ENCODE measurements at places on chromosomes 7 and 10. TPM values are rescaled to one million over a fixed set of nuclear protein-coding genes. Genes with fewer than 3 reads are reported as not detected.

GRCh38 chr10:121664671-121665070 lies 66.4 kb upstream of the FGFR2 start:
- no peaks in the 10 kb centered on the region for H3K36me3 ChIP-seq
- no peak overlapping the region for H3K27ac ChIP-seq
- peaks cover 6% of the 10 kb centered on the region for H3K27me3 ChIP-seq
- no peaks in the 10 kb centered on the region for H3K4me1 ChIP-seq
- DNase-seq = no peak
- H3K4me3 ChIP-seq = no peak overlapping the region

GRCh38 chr10:120671491-120671890 lies 179.7 kb upstream of the WDR11 start:
- no peak overlapping the region for H3K4me3 ChIP-seq
- no peaks in the 10 kb centered on the region for H3K36me3 ChIP-seq
- no peak overlapping the region for H3K27ac ChIP-seq
- H3K27me3 ChIP-seq = no peaks in the 10 kb centered on the region
- no peak for DNase-seq

Gene HYAL4
- not detected for total RNA-seq

- no peak overlapping the region for H3K4me3 ChIP-seq
- H3K36me3 ChIP-seq = no peaks in the 10 kb centered on the region
- DNase-seq = no peak
- no peaks in the 10 kb centered on the region for H3K27me3 ChIP-seq
- no peak overlapping the region for H3K27ac ChIP-seq
These were observed 63.2 kb upstream of the KLF6 start for GRCh38 chr10:3848005-3848774.

Gene LIPF
- total RNA-seq = not detected

Gene SLK
- total RNA-seq = 31.2 TPM

DNA sequence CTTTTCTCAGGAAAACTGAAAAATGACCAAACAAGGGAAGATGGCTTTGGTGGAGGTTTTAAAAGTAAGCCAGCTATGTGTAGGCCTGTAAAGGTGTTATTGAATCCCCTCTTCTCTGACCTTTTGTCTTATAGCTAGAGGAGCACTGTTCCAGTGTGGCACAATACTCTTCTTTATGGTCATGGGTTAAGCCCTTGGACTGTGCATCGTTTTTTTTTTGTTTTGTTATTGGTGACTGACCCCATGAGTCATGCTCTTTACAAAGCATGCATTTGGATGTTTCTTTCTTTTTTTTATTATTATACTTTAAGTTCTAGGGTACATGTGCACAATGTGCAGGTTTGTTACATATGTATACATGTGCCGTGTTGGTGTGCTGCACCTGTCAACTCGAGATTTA lies 19.6 kb upstream of the FAM25A start:
- peaks cover 5% of the 10 kb centered on the region for H3K4me1 ChIP-seq
- DNase-seq = no peak
- no peak overlapping the region for H3K27ac ChIP-seq
- H3K36me3 ChIP-seq = no peaks in the 10 kb centered on the region
- H3K27me3 ChIP-seq = peaks cover 4% of the 10 kb centered on the region
- no peak overlapping the region for H3K4me3 ChIP-seq

DNA sequence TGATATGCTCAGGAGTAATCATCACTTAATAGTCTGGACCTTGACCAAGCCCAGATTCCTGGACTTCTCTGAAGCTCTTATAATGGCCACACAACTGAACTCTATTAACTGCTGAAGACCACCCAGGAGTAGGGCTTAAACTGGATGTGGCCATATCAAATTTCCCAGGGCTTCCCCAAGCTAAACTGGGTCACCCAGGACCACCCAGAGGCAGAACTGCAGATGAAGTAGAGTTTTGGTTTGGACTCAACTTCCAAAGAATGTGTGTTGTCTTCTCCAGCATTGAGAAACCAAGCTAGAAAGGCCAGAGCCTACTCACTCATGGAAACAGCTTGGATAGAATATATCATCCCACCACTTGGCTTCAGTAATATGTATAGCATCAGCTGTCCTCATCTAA lies 358.2 kb upstream of the MEOX2 start:
- no peak overlapping the region for H3K4me3 ChIP-seq
- no peaks in the 10 kb centered on the region for H3K36me3 ChIP-seq
- H3K4me1 ChIP-seq = no peaks in the 10 kb centered on the region
- no peaks in the 10 kb centered on the region for H3K27me3 ChIP-seq

Gene CD36
- total RNA-seq = not detected

DNA sequence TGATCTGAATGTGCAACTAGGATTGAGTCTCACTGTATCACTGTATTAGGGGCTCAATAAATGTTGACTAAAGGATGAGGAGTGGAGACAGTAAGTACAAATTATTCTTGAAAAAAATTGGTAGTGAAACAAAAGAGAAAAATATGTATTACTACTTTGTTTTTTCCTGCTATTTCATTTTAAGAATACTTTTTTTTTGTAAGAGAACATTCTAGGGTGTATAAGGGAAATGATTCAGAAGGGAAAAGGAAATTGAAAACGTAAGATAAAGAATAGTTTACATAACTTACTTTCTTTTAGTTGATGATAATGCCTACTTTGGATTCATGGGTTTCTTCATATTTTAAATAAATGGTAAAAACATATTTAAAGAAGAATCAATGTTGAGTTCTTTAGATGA lies 9.6 kb downstream of the CAPZA2 start:
- peaks cover 36% of the 10 kb centered on the region for H3K36me3 ChIP-seq
- H3K4me1 ChIP-seq = peaks cover 45% of the 10 kb centered on the region
- H3K4me3 ChIP-seq = no peak overlapping the region
- H3K27me3 ChIP-seq = no peaks in the 10 kb centered on the region
- no peak for DNase-seq
- H3K27ac ChIP-seq = no peak overlapping the region

Gene FZD1
- total RNA-seq = not detected

Gene ASB13
- 4.4 TPM for total RNA-seq

GRCh38 chr10:1068380-1069361 lies 12.5 kb downstream of the WDR37 start:
- DNase-seq = no peak
- H3K36me3 ChIP-seq = peaks cover 28% of the 10 kb centered on the region

DNA sequence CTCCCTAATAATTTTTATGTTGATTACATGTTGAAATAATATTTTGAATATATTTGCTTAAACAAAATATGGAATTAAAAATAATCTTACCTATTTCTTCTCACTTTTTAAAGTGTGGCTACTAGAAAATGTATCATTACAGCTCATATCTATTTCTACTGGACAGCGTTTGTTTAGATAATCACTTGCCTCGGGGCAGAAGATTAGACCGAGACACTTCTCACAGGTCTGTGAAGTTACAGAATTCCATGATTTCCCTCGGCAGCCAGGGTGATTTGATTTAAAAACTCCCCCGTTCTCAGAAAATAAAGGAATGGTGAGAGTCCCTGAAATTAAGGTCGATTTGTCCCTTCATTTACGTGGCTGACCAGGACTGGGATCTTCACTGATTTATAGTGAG lies 162.5 kb downstream of the DGKI start:
- no peak for DNase-seq
- H3K36me3 ChIP-seq = no peaks in the 10 kb centered on the region
- no peaks in the 10 kb centered on the region for H3K4me1 ChIP-seq
- H3K4me3 ChIP-seq = no peak overlapping the region

GRCh38 chr7:55827577-55827976 lies 35.0 kb downstream of the SEPTIN14 start:
- H3K27ac ChIP-seq = no peak overlapping the region

GRCh38 chr10:133274751-133275683 lies 1.7 kb downstream of the ADAM8 start:
- no peaks in the 10 kb centered on the region for H3K27me3 ChIP-seq
- peaks cover 4% of the 10 kb centered on the region for H3K36me3 ChIP-seq
- H3K27ac ChIP-seq = peak overlapping the region; percentile 86
- DNase-seq = peak; percentile 83
- H3K4me3 ChIP-seq = peak overlapping the region; percentile 90

Gene ELAPOR2
- 2.3 TPM for total RNA-seq

Gene C10orf105
- total RNA-seq = 0.26 TPM

- peaks cover 3% of the 10 kb centered on the region for H3K4me1 ChIP-seq
- H3K4me3 ChIP-seq = no peak overlapping the region
- H3K27me3 ChIP-seq = peaks cover 63% of the 10 kb centered on the region
These were observed 752 bp downstream of the LRMDA start for GRCh38 chr10:75432176-75432575.

Gene MAD1L1
- 60.0 TPM for total RNA-seq

Gene XRCC2
- total RNA-seq = 18.0 TPM

- DNase-seq = no peak
- no peak overlapping the region for H3K4me3 ChIP-seq
- H3K36me3 ChIP-seq = no peaks in the 10 kb centered on the region
- no peaks in the 10 kb centered on the region for H3K27me3 ChIP-seq
- no peak overlapping the region for H3K27ac ChIP-seq
These were observed 31.0 kb upstream of the FZD1 start for GRCh38 chr7:91233212-91233611.

DNA sequence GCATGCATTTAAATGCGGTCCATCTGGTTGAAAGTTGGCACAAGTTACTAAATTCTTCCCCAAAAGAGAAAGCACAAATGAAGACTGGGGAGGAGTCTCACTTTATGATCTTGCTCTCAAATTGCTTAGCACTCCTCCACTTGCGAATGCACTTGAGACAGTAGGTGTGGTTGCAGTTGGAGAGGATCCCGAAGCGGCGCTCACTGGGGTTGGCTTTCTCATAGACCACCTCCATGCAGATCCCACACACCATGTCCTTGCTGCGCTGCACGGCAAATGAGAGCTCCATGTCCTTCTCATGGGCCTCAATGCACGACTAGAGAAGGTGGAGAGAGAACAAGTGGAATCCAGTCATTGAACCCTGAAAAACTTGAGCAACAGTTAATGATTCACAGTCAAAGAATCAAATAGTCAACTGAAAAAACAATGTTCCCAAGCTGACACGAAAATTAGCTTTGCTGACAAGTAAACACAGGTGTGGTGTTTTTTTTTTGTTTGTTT lies 22.7 kb downstream of the MKRN1 start:
- peaks cover 32% of the 10 kb centered on the region for H3K4me1 ChIP-seq
- no peak overlapping the region for H3K27ac ChIP-seq

Gene KCNH2
- 0.07 TPM for total RNA-seq

- H3K4me1 ChIP-seq = no peaks in the 10 kb centered on the region
- DNase-seq = no peak
- no peak overlapping the region for H3K4me3 ChIP-seq
- H3K36me3 ChIP-seq = no peaks in the 10 kb centered on the region
- peaks cover 5% of the 10 kb centered on the region for H3K27me3 ChIP-seq
- H3K27ac ChIP-seq = no peak overlapping the region
These were observed 124.6 kb downstream of the AUTS2 start for GRCh38 chr7:69722843-69723242.

DNA sequence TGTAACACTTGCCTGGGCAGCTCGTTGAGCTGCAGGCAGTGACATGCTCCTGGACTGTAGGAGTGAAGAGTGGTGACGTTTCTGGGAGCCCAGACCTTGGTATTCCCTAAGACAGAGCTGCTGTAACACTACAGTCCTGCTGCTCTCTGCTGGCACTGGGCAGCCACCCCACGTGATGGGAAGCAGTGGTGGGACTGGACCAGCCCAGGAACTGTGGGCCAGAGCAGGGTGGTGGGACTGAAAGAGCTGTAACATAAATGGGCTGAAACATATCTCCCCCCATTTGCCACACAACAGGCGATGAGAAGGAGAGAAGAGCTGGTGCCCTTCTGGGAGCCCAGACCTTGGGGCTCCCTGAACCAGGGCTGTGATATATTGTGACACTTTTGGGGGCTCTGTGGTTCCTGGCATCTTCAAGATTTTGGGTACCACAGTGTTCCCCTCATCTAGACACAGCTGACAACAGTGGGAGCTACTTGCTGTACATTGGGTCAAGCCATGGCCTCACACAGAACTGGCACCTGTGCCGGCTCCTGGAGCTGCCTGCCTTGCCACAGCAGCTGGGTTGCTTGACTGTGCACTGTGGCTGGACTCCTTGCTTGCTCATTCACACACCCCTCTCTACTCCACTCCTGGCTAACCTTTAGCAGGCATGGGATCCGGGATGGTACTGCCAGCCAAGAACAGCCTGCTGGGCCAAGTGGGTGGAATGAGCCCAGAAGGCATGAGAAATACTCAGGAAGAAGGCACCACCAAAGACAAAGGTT lies 161.3 kb upstream of the PCDH15 start:
- no peaks in the 10 kb centered on the region for H3K4me1 ChIP-seq
- H3K27me3 ChIP-seq = no peaks in the 10 kb centered on the region
- no peaks in the 10 kb centered on the region for H3K36me3 ChIP-seq
- H3K4me3 ChIP-seq = no peak overlapping the region
- DNase-seq = no peak

DNA sequence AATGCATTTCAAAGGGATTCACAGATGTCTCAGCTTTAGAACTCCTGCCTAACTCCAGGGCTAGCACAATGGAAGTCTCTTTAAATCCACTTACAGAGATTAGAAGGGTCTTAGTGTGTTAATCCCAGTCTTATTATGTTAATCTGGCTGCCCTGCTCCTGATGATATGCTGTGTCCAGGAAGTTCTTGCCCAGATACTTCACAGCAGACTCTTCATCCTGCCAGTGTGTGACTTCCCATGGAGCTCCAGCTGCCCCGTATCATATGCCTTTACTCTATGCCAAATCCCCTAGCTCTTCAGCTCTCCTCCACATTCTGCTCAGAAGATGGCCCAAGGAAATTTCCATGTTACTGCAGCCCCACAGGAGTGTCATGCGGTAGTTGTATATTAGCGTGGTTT lies 533.8 kb downstream of the GALNT17 start:
- no peak for DNase-seq
- H3K27me3 ChIP-seq = no peaks in the 10 kb centered on the region
- no peak overlapping the region for H3K4me3 ChIP-seq
- no peaks in the 10 kb centered on the region for H3K36me3 ChIP-seq

DNA sequence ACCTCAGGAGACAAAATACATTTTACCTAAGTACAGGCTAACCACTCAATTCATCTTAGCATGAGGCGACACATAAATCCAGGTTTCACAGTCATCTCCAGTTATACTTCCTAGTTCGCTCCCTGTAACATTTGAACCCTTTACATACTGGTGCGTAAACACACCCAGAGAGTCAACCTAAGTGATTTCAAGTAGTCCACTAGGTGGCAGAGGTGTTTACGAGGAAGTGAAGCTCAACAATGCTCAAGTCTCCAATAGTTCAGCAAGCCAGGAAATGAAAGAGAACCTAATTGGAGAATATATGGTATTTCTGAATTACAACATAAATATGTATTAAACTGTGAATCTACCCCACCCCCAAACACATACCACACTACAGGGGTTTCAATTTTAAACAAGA lies 76.3 kb upstream of the ABCB5 start:
- H3K4me3 ChIP-seq = no peak overlapping the region
- H3K4me1 ChIP-seq = peaks cover 4% of the 10 kb centered on the region
- no peaks in the 10 kb centered on the region for H3K36me3 ChIP-seq
- DNase-seq = no peak

GRCh38 chr10:132542086-132542775 lies 4.6 kb downstream of the INPP5A start:
- no peaks in the 10 kb centered on the region for H3K36me3 ChIP-seq
- H3K27ac ChIP-seq = no peak overlapping the region
- H3K4me3 ChIP-seq = no peak overlapping the region
- H3K27me3 ChIP-seq = no peaks in the 10 kb centered on the region
- no peak for DNase-seq

GRCh38 chr10:75165684-75166622 lies 44.6 kb upstream of the VDAC2 start:
- H3K27me3 ChIP-seq = no peaks in the 10 kb centered on the region
- peak overlapping the region; percentile 83 for H3K27ac ChIP-seq
- peak; percentile 66 for DNase-seq
- peak overlapping the region; percentile 13 for H3K4me3 ChIP-seq
- H3K4me1 ChIP-seq = peaks cover 23% of the 10 kb centered on the region

GRCh38 chr7:30731581-30731980 lies 20.4 kb upstream of the INMT start:
- H3K36me3 ChIP-seq = no peaks in the 10 kb centered on the region
- H3K4me1 ChIP-seq = peaks cover 28% of the 10 kb centered on the region
- no peak overlapping the region for H3K27ac ChIP-seq
- DNase-seq = no peak
- H3K4me3 ChIP-seq = no peak overlapping the region

All from activated CD8-positive, alpha-beta memory T cell treated with anti-CD3 and anti-CD28 coated beads, Interleukin-2, amount 10 ng/mL, durations not matched to agents 7 days and 5 days (primary cell).